Skin of body (tissue), 3 donors: ENCODE measurements at places on chromosomes 7 and 10.
A peak's percentile ranks its signal among the peaks of the same experiment; 100 is the strongest.

- no peak for DNase-seq
These were observed 61.4 kb downstream of the CHCHD3 start for GRCh38 chr7:133020496-133020895.

DNA sequence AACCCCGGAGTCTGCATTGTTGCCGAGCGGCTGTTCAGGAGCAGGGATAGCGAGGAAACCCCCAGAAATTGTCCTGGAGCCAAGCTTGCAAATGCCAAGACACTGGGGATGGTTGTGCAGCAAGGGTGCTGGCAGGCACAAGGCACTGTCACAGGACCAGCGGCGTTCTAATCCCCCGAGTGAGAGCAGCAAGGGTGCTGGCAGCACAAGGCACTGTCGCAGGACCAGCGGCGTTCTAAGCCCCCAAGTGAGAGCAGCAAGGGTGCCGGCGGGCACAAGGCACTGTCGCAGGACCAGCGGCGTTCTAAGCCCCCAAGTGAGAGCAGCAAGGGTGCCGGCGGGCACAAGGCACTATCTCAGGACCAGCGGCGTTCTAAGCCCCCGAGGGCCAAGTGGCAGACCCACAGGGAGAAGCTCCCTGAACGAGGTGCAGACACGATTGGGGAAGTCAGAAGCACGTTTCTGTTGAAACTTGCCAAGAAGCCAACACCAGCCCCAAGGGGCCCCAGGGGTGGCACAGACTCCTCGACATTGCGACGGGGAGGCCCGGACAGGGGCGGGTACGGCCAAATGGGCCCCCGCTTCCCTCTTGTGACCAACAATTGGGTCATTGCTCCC, 40.4 kb upstream of the INPP5A start:
- DNase-seq, result no peak

GRCh38 chr10:61188101-61188500, 244.1 kb upstream of the RHOBTB1 start:
- DNase-seq, result no peak

- DNase-seq, result no peak
These were observed 105.7 kb downstream of the SVOPL start for GRCh38 chr7:138595454-138595853.

GRCh38 chr10:78139341-78139740, 105.7 kb downstream of the RPS24 start:
- peak; percentile 16 for DNase-seq

DNA sequence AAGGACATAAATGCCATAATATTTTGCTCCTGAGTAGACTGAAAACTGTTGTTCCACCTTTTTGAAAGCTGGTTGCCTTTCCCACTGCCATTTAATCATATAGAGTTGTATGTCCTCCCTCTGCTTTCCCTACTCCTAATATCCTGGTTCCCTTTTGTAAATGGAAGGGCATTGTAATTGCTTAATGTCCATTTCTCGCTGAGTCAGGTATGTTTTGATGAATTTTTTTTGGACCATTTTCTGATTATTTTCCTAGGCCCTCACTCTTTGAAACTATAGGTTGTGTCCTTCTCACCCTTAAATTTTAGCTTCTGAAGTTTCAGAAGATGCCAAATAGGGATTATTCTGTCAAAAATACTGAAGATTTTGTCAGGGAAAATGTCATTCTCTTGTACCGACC, 45.5 kb downstream of the WAC start:
- DNase-seq, result no peak

DNA sequence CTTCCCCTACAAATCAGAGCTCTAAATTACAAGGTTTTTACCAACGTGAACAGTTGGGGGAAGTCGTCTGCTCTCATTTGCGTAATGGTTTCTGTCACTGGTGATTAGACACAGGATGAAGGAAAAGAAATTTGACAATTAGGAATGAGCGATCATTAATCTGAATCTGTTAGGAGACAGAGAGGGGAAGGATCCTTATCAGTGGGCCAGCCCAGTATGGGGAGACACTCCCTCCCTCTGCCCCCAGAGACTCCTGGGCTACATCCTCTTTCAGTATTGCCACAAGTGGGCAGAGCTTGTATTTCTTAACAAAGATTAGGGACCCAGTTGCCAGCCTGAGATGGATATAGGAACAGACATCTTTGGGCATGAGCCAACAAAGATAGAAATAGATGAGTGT, 15.5 kb downstream of the HIF1AN start:
- DNase-seq, result no peak

DNA sequence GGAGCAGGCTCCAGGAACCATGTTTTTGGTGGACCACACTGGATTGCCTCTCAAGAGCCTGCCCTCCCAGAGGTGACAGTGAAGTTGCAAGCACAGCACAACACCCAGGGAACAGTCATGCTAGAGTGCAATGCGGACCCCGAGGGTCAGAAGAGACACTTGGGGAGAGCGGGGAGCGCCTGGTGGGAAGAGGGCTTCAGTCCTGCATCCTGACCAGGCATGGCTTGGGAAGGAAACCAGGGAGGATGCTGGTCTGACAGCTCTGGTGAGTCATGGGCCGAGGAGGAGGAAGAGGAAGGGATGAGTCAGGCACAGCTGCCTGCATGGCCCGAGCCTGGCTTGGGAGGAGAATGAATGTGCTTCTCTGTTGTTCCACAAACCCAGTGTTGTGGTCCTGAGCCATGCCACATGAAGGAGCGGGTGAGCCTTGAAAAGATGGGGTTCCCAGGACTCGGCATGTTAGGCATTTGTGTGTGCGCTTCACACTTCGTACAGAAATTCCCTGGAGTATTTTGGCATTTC, 29.5 kb upstream of the ANKRD2 start:
- DNase-seq, result peak; percentile 67

DNA sequence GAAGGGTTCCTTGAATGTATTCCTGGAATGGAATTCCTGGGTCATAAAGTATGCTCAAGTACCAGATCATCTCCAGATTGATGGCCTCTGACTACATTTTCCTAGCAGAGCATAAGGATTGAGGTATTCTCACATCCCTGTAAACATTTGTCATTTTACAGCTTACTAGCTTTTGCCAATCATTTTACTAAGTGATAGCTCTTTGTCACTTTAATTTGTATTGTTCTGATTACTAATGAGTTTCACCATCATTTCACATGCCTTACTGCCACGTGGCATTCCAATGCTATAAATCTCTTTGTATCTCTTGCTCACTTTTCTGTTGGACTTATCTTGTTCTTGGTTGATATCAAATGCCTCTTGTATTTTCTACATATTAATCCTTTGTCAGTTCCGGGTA, 68.6 kb upstream of the CACNB2 start:
- no peak for DNase-seq

DNA sequence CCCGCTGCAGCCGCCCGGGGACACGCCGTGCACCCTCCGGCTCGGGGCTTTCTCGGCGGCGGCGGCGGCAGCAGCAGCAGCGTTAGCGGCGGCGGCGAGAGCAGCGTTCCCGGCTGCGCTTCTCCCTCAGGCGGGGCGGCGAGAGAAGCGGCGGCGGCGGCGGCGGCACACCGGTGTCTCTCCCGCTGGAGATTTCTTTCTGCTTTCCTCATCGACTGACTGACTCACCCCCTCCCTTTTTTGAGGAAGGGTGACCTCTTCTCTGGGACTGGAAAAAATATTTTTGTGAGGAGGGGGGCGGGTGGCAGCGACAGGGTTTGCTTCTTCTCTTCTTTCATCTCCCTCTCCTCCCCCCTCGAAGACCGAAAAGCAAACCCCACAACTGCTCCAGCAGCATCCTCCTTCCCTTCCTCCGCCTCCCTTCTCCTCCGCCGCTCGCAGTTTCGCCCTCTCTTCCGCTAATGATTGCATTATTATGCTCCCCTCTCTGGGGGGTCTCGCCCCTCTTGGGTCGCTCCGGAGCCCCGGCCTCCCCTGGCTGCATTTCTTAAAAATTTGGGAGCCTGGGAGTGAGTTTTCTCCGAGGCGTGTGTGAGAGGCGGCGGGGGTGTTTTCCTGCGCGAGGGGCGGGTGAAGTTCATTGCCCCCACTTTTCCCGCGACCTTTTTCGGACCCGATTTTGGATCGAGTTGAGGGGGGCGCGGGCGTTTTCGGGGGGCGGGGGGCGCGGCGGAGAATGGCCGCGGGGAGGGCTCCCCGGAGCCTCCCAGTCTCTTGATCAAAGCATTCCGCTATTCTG, 411 bp downstream of the AUTS2 start:
- DNase-seq, result no peak

- no peak for DNase-seq
These were observed 23.9 kb downstream of the CACNB2 start for GRCh38 chr10:18164093-18164492.

GRCh38 chr7:36315309-36315944, 74.2 kb upstream of the ANLN start:
- DNase-seq, result no peak
